ENCODE measurements at places on chromosomes 7 and 10.

DNA sequence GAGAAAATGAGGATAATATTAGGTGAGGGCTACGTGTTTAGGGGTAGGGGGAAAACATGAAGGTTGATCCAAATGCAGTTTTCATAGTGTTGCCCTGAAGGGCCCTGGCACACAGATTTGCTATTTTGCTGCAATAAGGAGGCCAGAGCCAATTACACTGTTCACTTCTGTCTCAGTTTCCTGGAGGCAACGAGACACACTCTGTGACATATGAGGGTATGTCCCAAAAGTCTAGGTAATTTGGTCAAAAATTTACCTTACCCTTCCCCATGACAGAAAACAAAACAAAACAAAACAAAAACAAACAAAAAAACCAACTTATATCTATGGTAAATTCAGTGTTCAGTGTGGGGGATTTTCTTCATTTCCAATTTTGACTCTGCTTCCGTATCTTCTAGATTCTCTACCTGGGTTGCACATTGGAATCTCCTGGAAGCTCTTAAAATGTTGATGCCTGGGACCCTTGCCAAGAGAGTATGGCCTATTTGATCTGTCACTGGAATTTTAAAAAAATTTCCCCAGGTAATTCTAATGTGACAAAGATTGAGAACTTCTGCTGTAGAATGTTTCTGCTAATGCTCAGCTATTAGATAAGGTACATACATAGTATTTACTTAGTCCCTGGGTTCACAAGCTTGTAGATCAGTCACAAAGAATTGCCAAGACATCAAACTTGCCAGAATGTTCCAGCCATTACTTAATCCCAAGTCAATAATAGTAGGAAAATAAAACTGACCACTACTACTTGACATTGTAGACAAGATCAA, 139.5 kb downstream of the SEMA3E start:
- DNase-seq = no peak

DNA sequence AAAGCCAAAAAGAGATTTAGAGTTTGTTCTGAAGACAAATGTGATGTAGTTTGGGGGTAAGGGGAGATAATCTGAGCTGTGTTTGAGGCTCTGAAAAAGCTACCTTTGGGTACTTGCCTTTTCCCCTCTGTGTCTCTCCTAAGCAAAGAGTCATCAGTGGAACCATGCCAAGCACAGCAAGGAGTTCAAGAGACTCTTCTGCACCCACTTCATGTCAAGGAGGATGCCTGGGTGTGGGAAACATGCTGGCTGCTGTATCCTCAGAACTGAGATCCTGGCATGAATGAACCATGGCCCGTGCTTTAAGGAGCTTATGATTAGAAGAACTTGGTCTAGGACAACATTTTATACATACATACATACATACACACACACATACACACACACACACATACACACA, 142.9 kb downstream of the NOC3L start:
- no peak for DNase-seq

GRCh38 chr7:47638679-47639315, 56.9 kb upstream of the TNS3 start:
- no peak for DNase-seq

DNA sequence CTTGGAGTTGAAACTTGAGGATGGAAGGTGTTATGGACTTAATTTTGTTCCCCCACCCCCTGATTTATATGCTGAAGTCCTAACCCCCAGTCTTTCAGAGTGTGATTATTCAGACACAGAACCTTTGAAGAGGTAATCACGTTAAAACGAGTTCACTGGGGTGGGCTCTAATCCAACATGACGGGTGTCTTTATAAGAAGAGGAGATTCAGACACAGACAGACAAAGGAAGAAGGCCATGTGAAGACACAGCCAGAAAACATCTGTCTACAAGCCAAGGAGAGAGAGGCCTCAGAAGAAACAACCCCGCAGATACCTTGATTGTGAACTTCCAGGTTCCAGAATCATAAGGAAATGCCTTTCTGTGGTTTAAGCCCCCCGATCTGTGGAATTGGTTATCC, 37.0 kb downstream of the GHRHR start:
- DNase-seq = no peak

DNA sequence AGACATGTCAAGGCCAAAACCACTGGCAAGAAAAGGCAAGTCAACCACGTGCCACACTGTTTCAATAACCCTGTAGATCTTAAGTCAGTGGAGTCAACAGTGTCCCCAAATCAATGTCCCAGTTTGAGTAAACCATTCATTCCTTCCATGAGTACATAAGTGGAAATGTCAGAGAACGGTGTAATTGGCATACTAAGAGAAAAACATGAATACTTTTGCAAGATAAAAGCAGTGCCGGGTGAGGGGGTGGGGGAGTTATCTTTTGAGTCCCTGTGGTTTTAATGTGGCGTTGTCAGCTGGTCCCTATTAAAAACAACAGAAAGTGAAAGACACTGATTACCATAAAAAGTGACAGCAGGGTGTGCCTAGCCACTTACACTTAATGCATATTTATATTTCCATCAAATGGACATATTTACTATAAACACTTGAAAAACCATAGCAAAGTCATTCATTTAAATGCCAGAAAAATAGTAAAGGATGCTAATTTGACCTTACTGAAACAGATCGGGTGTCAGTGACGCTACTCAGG, 37.8 kb downstream of the RSU1 start:
- DNase-seq = no peak

DNA sequence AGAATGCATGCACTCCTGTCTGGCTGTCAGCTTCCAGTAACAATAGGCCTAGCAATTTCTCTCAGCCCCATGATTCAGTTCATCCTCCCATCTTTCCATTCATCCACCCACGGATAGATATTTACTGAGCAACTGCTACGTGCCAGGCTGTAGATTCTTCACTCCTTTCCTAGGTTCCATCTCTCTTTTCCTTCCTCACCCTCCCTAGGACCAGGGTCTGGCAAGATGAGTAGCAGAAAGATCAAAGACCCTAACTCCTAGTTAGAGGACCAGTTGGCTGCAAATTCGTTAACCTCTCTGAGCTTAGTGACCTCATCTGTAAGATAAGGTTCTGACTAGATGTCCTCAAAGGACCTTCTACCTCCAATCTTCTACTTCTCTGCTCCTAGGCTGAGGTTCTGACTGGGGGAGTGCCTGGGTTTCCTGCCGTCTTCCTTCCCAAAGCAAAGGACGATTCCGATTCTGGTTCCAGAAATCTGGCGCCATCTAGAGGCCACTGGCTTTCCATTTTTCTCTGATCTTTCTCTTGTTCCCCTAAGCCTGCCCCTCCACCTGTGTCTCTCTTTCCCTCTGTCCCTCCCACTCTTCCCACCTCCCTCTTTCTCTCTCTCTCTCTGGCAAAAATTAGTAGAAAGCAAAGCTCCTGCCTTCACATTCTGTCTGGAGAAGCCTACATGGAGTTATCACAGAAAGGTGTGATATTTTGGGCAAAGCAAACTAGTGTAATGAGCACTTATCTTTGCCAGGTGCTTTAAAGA, 26.2 kb downstream of the TBATA start:
- DNase-seq = peak; percentile 87

- DNase-seq = no peak
Observed at GRCh38 chr7:6078548-6078947, 47.4 kb downstream of the ANKRD61 start.

DNA sequence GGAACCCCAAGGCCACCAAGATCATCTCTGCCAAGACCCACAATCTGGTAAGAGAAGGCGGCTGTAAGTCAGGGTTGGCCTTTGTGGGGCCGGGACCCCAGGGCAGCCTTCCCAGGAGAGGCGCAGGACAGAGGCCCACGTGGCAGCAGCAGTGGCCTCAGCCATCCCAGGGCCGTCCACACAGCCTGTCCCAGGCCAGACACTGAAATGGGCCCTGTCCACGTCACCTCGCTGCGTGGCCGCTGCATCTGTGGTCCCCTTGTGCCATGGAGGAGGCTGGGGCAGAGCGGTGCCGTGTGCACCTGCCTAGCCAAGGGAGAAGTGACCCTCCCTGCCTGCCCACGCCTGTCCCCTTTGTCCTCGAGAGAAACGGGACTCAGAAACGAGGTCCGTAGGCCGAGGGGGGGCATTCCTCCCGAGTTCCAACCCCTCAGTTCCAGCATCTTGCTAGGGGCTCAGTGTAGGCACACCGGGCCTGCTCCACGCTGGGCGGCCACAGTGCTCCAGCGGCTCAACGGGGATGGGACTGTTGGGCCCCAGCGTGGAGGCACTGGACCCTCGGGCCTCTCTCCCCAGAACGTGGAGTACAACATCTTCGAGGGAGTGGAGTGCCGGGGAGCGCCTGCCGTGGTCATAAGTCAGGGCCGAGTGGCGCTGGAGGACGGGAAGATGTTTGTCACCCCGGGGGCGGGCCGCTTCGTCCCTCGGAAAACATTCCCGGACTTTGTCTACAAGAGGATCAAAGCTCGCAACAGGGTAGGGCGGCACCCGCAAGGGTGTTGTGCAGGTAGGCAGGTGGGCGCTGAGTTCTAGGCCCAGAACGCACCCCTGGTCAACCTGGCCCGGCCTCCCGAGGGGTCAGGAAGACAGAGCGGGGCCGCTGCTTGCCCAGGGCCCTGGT, 15.6 kb downstream of the DPYSL4 start:
- no peak for DNase-seq

DNA sequence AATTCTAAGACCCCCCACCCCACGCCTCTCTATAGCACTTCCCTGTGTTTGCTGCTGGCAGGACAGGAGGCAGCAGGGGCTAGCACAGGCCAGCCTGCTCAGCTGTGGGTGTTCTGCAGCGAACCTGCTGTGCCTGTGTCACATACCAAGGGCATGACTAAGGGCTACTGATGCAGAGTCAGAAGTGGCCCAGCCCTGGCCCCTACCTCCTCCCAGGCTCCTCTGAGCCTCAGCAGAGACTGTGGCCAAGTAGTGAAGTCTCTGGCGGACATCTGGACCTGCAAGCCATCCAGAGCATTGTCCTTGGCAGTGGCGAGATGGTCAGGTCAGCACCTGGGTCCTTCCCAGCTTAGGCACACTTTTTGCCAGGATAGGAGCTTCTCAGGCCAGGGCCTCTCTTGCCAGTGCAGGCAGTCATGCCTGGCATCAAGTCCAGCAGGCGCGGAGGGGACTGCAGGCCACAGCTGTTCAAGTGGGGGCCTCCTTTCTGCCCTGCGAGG, 116.3 kb upstream of the RET start:
- DNase-seq = peak; percentile 90

- DNase-seq = no peak
Observed at GRCh38 chr7:344608-344994, 54.6 kb downstream of the FOXL3 start.

DNA sequence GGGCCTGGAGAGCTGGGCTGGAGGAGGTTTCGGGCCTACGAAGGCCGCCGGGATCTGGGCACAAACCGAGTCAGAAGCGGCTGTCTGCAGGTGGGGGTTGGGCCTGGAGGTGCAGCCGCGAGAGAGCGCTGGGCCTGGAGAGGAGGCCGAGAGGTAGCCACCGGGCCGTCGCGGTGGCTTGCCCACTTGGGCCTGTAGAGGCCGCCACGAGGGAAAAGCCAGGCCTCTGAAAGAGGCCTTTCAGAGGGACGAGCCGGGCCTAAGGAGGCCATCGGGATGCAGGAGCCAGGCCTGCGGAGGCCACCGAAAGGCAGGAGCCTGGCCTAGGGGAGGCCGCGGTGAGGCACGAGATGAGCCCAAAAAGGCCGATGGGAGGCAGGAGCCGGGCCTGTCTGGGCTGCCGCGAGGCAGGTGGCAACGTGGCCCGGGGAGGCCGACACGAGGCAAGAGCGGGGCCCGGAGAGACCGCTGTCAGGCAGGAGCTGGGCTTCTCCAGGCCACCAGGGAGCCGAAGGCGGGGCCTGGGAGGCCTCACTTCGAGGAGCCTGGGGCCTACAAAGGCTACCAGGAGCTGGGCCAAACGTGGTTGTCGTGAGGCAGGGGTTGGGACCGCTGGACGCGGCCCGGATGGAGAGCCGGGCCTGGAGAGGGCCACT, 25.6 kb downstream of the MDH2 start:
- DNase-seq = peak; percentile 78

DNA sequence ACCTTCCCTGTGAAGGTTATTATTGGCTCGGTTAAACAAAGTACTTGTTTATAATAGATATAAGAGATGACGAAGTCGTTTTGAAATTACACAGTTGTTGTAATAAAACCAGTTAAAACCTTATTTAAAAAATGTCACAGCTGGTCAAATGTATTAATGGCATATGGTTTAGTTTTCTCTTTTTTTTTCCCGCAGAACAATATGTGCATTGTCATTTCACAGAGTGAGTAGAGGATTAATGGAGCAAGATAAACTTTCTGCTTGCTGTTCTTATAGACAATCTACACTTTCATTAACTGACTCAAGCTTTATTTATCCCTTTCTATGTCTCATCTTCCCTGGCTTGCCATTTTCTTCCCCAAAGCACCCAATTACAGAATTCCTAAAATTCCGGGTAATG, 404.3 kb upstream of the NPVF start:
- DNase-seq = no peak

- peak; percentile 86 for DNase-seq
Observed at GRCh38 chr7:131745390-131746248, 189.2 kb upstream of the PODXL start.

DNA sequence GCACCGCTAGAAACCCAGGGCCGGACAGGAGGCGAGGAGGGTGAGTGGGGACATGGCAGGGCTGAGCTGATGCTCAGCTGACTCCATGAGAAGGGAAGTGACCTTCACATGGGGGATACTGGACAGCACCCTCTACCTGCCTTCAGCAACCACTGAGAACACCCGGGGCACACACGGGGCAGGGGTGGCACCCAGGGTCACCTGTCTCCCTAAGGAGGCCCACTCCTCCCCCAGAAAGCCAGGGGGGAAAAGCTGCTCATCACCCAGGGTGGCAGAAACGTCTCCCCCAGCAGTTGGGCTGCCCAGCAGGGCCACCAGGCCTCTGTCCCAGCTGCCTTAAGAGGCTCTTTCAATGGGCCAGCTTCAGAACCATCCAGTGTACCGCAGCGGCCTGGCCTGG, 159.7 kb downstream of the RNF216 start:
- no peak for DNase-seq

- no peak for DNase-seq
Observed at GRCh38 chr10:108445746-108446145, 1281.2 kb upstream of the SORCS1 start.

GRCh38 chr10:74418285-74418872, 267.4 kb downstream of the ADK start:
- peak; percentile 57 for DNase-seq

DNA sequence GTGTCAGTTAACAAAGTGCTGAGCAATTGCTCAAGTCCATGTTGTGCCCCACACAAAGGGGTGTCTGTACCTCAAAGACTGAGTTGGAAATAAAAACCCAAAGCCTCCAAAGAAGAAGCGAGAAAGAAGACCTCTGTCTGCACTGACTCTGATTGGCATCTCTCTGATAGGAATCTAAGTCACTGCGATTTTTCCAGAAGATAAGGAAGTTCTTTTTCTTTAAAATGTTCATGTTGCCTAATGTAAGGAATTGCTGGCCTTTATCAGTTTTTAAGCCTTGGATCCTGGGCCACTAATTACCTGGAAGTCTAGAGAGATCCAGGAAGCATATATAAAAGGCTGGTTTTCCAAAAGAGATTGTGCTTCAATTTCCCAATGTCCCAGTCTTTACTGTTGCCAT, 24.1 kb upstream of the MET start:
- no peak for DNase-seq

- no peak for DNase-seq
Observed at GRCh38 chr10:128066870-128067382, 59.3 kb downstream of the MKI67 start.

- DNase-seq = no peak
Observed at GRCh38 chr7:87866089-87866488, 10.1 kb downstream of the SLC25A40 start.

- no peak for DNase-seq
Observed at GRCh38 chr7:77313876-77314480, 102.2 kb downstream of the GSAP start.

- no peak for DNase-seq
Observed at GRCh38 chr7:82442492-82443035, 1.0 kb downstream of the CACNA2D1 start.

- no peak for DNase-seq
Observed at GRCh38 chr7:138907201-138907847, 73.9 kb downstream of the KIAA1549 start.

Measured in islet precursor cell (in vitro differentiated cells).